Occipital lobe (tissue), 3 donors: ENCODE measurements at places on chromosomes 11 and 22.

DNA sequence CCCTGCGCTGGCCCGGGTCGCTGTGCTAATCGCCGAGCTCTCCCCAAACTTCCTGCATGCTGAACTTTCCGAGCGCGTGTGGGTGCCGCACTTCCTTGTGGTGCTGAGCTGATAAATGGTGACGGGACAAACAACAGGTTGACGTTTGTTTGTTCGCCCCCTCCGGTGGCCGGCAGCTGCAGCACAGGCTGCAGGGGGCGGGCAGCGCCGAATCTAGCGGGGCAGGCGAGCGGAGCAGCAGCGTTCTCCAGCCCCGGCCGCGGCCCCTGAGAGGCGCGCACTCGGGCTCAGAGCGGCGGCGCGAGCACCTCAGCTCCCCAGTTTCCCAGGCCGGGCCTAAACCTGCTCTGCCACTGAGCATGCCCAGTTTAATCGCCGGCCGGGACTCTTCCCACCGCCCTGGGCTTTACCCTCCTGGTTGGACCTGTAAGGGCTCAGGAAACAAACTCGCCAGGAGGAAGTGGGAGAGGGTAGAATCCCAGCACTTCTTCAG lies at the start of gene PDGFD:
Gene PDGFD (minus strand): TSS at position 120 of the 493 bp plus-strand sequence.
- DNase-seq: peak; percentile 4

GRCh38 chr11:12822392-12823022 lies 148.3 kb downstream of the TEAD1 start:
- no peak for DNase-seq

GRCh38 chr11:94910270-94910669 lies 63.1 kb downstream of the CWC15 start:
- no peak for DNase-seq

GRCh38 chr11:369336-370018 lies at the start of gene B4GALNT4:
Gene B4GALNT4 (plus strand): TSS chr11:369499. CDS start chr11:369804, 305 bp downstream.
- DNase-seq: no peak

DNA sequence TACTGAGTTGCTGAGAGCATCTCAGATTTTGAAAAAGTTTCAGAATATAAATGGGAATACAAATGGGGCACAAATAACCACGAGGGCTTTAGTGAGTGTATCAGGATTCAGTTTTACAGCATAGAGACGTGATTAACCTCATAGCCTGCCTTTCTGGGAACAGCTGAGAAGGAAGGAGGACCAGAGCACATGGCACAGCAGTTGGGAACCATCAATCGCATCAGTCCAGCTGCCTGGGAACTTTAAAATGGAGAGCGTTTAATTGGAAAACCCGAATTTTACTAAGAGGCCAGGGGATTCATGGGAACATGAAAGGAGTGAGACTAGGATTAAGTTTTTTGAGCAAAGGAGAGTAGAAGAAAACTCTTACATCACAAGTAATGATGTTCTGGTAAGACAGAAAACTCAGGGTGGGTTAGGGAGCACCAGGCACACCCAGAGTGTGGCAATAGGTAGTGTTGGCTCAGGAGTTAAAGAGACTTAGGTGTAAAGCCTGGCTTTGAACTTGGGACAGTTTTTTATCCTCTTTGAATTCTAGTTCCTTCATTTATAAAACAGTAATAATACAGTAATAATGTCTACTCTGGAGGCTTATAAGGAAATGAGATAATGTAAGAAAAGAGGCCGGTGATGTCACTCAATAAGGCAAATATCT lies 40.2 kb downstream of the FZD4 start:
- DNase-seq: no peak

DNA sequence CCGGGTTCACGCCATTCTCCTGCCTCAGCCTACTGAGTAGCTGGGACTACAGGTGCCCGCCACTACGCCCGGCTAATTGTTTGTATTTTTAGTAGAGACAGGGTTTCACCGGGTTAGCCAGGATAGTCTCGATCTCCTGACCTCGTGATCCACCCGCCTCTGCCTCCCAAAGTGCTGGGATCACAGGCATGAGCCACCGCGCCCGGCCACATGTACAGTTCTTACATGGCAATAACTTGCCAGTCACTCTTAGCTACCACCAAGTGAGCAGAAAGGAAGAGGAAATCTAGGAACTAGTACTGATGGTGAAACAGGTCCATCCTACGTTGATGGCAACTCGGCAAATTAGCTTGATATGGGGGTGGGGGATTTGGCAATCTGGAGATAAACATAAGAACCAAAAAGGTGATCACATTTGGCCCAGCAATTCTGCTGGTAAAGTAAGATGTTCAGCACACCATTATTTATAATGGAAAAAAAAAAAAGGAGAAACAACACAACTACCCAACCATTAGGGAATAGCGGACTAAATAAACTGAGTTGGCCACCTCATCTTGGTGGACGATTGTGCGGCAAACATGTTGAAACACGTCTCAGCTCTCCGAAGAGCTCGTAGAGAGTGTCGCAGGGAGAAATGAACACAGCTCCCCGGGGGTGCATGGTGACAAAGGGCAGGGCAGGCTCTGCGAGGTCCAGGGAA lies 5.3 kb downstream of the NLRP6 start:
- no peak for DNase-seq

DNA sequence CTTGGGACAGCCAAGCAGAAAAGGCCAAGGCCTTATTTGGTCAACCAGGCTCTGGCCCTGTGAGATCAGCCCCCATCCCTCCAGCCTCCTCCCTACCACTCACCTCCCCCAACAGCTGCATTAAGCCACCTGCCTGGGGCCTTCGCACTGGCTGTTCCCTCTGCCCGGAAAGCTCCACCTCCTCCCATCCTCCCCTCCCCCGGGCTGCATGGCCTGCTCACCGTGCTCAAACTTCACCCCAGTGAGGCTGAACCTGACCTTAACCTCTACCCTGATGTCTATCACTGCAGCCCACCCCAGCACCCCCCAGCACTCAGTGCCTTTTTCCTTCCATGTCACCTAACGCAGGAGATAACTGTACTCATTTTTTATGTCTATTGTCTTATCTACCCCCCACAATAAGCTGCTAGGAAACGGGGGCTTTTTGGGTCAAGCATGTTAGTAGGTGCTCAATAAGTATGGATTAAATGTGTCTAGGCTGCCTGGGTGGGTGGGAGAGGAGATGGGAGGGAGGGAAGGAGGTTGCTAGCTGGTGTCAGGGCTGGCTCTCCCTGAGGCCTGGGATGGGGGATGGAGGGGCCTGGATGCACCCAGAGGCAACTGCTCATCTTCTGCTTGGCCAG lies 912 bp downstream of the PTPRCAP start:
- no peak for DNase-seq

- DNase-seq: no peak
These were observed 74.9 kb downstream of the MIAT start for GRCh38 chr22:26732284-26732683.

GRCh38 chr11:133339495-133340140 lies 192.7 kb downstream of the OPCML start:
- DNase-seq: peak; percentile 25

DNA sequence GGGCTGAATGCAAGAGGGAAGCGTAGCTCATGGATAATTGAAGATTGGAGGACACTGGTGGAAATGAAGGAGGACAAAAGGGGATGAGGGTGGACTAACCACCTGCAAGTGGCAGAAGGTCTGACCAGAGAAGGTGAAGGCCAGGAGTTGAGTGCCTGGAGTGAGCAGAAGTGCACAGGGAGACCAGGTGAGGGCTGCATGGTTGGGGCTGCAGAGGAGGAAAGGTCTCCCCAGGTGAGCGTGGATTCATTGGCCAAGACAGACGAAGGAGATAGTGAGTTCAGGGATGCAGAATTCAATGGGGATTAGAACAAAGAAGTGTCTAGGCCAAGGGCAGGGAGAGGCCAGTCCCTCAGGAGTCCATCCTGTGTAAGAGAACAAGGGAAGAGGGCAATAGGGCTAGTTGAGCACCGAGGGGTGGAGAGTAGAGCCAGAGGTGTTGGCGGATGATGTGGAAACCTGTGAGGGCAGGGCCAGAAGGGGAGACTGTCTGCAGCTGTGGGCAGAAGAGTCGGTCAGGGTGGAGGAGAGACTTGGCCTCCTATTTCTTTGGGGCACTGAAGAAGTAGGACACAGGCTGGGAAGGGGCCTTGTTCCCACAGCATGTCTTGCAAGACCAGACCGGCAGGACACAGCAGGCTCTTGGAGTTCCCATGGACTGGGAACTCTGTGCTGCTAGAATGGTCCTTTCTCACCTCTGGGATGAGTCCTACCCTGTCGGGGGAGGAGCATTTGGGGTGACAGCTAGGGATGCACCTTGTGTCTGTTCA lies 6.7 kb downstream of the TRIM29 start:
- DNase-seq: no peak

- DNase-seq: no peak
These were observed 69.7 kb downstream of the TTC28 start for GRCh38 chr22:28609921-28610320.

DNA sequence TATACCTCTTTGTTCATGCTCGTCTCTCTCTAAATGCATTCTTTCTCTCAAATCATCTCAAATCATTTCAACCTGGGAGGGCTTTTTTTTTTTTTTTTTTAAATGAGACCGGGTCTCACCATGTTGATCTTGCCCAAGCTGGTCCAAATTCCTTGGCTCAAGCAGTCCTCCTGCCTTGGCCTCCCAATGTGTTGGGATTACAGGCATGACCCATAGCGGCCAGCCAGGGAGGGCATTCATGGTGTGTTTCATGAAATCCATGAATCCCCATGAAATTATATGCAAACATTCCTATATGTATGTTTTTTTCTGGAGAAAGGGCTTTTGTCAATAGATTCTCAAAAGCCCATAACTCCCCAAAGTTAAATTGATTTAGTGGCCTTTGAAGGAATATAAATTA lies 26.2 kb downstream of the ATG13 start:
- DNase-seq: no peak

DNA sequence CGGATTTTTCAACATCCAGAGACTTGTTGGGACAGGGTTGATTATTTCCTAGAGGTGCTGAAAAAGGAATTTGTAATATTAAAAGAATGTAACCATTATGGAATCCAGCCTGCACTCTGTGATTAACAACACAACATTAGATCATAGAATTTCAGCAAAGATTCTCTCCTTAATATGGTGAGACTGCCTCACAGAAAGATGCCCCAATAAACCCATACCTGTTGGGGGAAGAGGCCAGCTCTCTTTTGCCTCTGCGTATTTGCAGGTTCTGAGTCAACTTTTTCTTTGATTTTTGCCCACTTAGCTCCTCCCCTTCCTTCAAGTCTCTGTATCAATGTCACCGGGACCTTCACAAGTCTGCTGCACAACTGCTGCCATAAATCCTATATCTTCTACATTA lies 12.4 kb upstream of the MTMR3 start:
- no peak for DNase-seq

- DNase-seq: no peak
These were observed 12.8 kb downstream of the DGCR2 start for GRCh38 chr22:19109198-19110063.

- no peak for DNase-seq
These were observed 18.9 kb downstream of the SHANK3 start for GRCh38 chr22:50691521-50691920.

DNA sequence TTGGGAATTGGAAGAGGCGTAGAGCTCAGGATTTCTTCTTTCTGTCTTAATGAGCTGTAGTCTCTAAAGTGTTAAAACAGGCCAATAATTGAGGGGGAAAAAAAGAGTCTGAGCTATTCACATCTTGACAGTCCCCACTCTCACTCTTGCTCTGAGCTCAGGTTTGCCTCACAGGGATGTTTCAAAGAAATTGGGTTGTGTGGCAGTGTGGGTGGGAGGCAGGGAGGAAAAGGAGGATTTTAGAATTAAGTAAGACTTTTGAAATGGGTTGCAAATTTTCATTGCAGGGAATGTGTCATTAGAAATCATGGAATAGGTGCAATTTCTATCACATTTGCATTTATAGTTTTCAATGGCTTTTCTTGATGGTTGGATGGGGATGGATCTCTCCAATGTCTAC lies 338.8 kb upstream of the KIRREL3 start:
- no peak for DNase-seq

GRCh38 chr11:71115770-71116692 lies 136.3 kb downstream of the SHANK2 start:
- DNase-seq: no peak

DNA sequence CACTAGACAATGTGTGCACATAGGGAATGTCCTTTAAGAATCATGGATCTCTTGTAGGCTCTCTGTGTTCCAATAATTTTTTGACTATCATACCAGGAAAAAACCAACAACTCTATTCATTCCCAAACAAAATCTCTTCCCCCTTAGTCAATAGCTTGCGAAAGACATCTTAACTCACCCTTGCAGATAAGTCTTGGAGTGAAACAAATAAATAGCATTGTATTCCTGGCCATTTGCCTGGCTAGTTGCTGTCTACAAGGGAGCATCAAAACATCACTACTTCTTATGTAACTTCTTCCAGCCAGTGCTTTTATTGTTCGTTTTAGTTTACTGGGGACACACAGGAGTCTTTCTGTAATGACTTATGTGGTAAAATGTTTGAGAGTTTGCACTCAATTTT lies 29.4 kb downstream of the SCN3B start:
- no peak for DNase-seq
